Stimulated activated CD8-positive, alpha-beta memory T cell treated with anti-CD3 and anti-CD28 coated beads, Interleukin-4, amount 100 ng/mL, for 4 hours (primary cell): ENCODE measurements at places on chromosomes 1 and 21.
A peak's percentile ranks its signal among the peaks of the same experiment; 100 is the strongest.

DNA sequence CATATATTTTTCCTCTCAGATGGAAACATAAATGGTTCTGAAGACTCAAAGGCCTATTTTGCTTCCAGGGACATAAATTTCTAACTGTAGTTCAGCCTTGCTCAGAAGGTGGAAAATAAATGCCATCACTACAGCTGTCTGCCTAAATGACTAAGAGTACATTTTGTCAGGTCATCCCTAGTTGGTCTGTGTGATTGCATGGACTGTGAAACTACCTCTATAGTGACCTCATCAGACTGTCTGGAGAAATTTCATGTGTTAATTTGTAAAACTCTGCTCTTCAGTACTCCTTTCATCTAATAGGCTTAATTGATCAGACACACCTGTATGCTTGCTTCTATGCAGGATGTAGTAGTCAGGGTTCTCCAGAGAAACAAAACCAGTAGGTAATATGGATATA lies 886.9 kb downstream of the AMY1C start:
- no peak for DNase-seq

DNA sequence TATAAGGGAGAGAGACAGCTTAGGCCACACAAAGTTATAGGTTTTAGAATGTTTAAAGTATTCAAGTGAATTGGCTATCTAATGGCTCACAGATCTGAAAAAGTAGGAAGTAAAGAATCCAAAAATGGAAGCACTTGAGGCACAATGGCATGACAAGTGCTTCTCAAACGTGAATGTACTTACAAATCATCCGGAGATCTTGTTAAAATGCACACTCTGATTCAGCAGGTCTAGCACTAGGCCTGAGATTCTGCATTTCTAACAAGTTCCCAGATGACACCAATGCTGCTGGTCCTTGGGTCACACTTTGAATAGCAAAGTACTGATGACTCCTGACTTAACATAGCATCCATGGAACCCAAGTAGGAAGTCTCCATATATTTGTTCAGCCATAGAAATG lies 20.9 kb upstream of the AGL start:
- no peak for DNase-seq

GRCh38 chr1:67801903-67802302 lies 31.4 kb downstream of the GNG12 start:
- no peak for DNase-seq

DNA sequence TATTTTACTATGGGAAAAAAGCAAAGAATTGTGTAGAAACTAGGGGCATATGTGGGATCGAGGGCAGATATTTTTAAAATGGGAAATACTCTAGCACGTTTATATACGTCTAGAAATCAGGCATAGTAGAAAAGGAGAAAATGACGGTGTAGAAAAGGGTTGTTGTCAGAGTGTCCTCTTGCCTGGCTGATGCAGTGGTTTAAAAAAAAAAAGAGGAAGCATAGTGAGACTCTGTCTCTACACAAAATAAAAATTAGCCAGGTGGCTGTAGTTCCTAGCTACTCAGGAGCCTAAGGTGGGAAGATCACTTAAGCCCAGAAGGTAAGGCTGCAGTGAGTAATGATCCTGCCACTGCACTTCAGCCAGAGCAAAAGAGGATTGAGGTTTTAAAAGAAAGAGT lies 64.7 kb upstream of the LRRC7 start:
- DNase-seq = no peak

- DNase-seq = no peak
These were observed 23.6 kb upstream of the WASF2 start for GRCh38 chr1:27513528-27513927.

GRCh38 chr1:191760016-191760415 lies 398.2 kb upstream of the RGS18 start:
- DNase-seq = no peak

GRCh38 chr21:34526241-34526617 lies 14.2 kb upstream of the KCNE1 start:
- DNase-seq = no peak

- no peak for DNase-seq
These were observed 41.0 kb upstream of the JUN start for GRCh38 chr1:58824753-58825389.

DNA sequence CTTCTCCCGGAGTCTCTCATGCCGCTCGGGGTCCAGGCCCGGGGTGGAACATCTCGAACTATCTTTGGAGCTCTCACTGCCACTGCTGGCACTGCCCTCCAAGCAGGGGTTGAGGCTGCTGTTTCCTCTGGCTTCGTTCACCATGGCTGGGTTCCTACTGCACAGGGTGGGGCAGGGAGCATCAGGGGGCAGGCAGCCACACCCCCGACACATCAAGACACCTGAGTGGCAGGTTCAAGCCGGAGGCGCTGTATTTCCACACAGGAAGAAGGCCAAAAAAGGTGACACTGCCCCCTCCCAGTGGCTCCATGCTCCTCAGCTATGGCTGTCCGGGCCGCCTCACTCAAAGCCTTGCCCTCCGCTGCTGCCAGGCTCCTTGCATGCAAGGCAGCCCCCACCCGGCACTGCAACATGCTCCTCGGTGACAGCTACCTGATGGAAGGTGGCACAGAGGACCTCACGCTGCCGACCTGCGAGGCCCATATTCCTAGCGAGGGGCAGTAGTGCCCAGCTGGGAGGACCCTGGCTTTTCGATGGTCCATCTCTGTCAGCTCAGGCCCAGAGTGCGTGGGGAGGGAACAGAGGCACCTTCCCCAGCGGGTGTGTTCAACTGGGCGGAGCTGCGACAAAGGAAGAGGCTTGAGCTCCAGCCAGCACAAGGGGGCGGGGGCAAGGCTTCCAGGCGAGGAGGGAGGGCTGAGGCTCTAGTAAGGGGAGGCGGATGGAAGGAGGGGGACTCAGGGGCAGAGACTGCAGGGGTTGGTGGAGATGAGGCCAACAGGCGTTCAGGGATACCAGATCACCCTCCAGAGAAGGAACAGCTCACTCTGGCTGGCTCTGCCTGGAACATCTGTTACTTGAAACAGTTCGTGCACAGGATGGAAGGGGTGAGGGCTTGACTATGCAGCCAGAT lies 2.5 kb downstream of the MTHFR start:
- peak; percentile 57 for DNase-seq

- DNase-seq = no peak
These were observed 1.6 kb upstream of the EGLN1 start for GRCh38 chr1:231423648-231424047.

DNA sequence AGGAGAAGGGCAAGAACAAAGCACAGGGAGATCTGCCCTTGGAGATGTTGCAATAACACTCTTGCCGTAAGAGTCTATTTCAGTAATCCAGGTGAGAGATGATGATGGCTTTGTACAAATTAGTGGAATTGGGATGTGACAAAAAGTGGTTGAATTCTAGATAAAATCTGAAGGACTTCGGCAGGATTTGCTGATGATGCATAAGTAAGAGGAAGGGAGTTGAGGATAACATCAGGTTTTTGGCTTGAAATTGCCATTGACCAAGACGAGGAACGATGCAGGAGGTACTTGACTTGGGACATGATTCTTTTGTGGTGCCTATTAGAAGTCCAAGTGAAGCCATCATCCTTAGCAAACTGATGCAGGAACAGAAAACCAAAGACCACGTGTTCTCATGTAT lies 238.1 kb downstream of the GRIK1 start:
- no peak for DNase-seq

GRCh38 chr1:13965770-13966398 lies 265.9 kb downstream of the PRDM2 start:
- DNase-seq = no peak

- no peak for DNase-seq
These were observed 291.8 kb upstream of the CAMK1G start for GRCh38 chr1:209291715-209292114.

DNA sequence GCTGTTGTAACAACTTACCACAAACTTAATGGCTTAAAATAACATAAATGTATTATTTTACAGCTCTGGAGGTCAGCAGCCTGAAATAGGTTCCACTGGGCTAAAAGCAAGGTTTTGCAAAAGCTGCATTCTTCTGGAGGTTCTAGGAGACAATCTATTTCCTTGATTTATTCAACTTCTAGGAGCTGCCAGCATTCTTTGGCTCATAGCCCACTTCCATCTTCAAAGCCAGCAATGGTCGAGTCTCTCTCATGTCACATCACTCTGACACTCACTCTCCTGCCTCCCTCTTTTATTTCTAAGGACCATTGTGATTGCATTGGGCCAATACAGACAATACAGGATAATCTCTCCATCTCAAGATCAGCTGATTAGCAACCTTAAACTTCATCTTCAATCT lies 15.1 kb upstream of the FOXJ3 start:
- no peak for DNase-seq

- DNase-seq = no peak
These were observed 20.0 kb downstream of the ADGRL2 start for GRCh38 chr1:81820765-81821164.

GRCh38 chr1:170932236-170932635 lies 3.1 kb upstream of the MROH9 start:
- no peak for DNase-seq

GRCh38 chr1:65758128-65758527 lies 34.6 kb upstream of the PDE4B start:
- DNase-seq = no peak

GRCh38 chr1:6861075-6861724 lies 75.9 kb downstream of the CAMTA1 start:
- DNase-seq = no peak

GRCh38 chr1:16356867-16357266 lies 4.6 kb upstream of the FBXO42 start:
- DNase-seq = no peak

DNA sequence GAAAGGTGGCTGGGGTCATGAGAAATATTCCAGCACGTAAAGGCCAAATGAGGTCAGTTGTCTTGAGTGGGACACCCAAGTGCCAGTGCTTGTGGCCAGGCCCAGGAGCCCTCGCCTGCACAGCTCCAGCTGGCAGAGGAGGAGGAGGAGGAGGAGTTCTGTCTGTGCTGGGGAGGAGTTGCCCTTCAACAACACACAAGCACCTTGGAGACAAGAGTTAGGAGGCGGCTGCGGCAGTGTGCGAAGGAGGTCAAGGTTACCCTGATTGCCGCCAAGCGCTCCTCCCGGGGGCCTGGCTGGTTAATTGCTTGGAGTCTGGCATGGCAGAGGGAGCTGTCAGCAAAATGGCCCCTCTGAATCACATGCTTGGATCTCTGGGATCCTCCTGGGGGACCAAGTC lies 45.1 kb downstream of the GRIK3 start:
- no peak for DNase-seq

DNA sequence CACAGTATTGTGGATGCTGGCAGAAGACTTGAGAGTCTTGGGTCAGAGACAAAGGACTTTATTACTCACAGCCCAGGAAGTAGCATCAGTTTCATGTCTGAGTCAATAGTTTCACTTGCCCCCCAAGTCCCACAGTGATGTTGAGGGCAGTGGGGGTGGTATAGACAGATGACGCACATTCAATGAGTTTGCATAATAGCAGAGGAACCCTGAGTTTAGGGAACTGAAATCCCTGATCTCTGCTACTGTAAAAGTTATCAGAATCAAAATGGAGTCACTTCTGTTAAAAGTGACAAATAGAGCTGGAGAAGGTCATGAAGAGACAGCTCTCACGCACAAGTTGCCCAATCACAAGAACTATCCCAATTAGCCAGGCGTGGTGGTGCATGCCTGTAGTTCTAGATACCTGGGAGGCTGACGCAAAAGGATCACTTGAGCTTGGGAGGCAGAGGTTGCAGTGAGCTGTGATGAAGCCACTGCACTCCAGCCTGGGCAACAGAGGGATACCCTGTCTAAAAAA lies 11.5 kb upstream of the HCRTR1 start:
- DNase-seq = no peak

- no peak for DNase-seq
These were observed 8.3 kb upstream of the LGALS8 start for GRCh38 chr1:236515443-236515958.
